ENCODE measurements at places on chromosomes 11 and 22. TPM values are rescaled to one million over a fixed set of nuclear protein-coding genes. Genes with fewer than 3 reads are reported as not detected.

Gene CCDC89
- total RNA-seq: 1.0 TPM

Gene UBQLN3
- total RNA-seq: 0.52 TPM

Gene NRGN
- not detected for total RNA-seq

Gene RASSF10
- total RNA-seq: 0.52 TPM

Gene FJX1
- total RNA-seq: 6.3 TPM

Gene SSTR3
- not detected for total RNA-seq

Gene PSMA1
- 160 TPM for total RNA-seq

Gene SLC6A5
- not detected for total RNA-seq

Gene NRXN2
- total RNA-seq: 9.4 TPM

Data from skeletal muscle tissue (tissue), 5 donors.